ENCODE measurements at places on chromosomes 16 and 17. TPM values are rescaled to one million over a fixed set of nuclear protein-coding genes. Genes with fewer than 3 reads are reported as not detected.
A peak's percentile ranks its signal among the peaks of the same experiment; 100 is the strongest.

FAM20A gene
- total RNA-seq, result 2.5 TPM

TOM1L1 gene
- total RNA-seq, result 88.4 TPM

POLDIP2 gene
- 84.5 TPM for total RNA-seq

RNF112 gene
- 47.0 TPM for total RNA-seq

DNA sequence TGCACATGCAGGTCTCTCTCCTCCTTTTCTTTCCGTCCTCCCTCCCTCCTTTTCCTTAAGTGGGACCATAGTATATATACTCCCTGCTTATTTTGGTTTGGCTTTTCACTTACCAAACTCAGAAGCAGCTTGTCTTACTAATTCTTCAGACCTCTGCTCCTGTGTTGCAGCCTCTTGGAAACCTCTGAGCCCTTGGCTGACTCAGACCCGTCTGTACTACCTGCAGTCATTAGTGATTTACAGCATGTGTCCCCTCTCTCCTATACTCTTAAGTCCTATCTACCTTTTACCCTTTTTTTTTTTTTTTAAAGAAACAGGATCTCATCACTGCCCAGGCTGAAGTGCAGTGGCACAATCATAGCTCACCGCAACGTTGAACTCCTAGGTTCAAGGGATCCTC is 207.0 kb downstream of the STX8 start:
- DNase-seq, result no peak

GRCh38 chr16:3023669-3024478 is at the start of the genes HCFC1R1 and THOC6:
HCFC1R1 (minus strand) TSS chr16:3023942; CDS start chr16:3023941, 1 bp downstream.
THOC6 (plus strand) TSS chr16:3024035; CDS start chr16:3024327, 292 bp downstream.
- peak; percentile 99 for DNase-seq

GRCh38 chr17:964876-965275 is 14.7 kb downstream of the NXN start:
- DNase-seq, result no peak

CPHXL2 gene
- total RNA-seq, result not detected

DNA sequence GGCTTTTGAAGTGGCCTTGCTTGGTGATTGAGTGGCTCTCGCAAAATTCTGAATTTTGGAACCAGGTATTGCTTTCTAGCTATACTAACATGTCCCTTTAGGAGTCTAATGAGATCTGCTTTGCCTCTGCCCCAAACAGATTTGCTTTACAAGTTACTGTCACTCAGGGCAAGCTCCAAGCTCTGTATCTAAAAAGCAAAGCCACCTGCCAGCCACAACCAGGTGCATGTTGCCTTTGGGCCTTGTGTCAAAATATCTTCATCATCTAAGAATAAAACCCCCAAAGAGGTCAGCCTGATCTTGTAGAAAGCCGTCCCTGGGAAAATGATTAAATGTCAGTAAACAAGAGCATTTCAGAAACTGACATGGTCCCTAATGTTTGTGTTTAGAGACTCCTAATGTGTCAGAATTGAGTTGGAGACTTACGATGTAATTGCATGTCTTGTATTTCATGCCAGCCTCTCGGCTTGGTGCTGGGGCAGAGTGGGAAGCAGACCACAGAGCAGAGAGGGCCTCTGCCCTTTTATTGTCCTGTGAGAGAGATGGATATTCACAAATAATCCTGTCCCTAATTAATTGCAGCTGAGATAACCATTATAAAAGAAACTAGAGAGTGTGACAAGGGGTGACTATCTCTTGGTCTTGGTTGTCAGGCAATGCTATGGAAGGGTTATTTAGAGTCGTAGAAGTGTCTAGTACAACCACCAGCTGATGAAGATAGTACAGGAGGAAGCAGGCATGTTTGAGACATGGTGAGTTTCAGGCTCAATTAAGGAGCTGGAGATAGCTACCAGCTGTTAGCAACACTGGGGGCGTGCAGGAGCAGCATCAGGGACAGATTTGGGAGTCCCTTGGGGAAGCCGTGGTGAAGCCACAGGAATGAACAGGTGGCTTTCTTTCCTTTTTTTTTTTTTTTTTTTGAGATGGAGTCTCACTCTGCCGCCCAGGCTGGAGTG is 90.7 kb downstream of the PITPNC1 start:
- DNase-seq, result no peak

GRCh38 chr17:64081802-64082799 is 47.8 kb downstream of the ERN1 start:
- no peak for DNase-seq

IL32 gene
- 582 TPM for total RNA-seq

HAP1 gene
- 0.94 TPM for total RNA-seq

DNA sequence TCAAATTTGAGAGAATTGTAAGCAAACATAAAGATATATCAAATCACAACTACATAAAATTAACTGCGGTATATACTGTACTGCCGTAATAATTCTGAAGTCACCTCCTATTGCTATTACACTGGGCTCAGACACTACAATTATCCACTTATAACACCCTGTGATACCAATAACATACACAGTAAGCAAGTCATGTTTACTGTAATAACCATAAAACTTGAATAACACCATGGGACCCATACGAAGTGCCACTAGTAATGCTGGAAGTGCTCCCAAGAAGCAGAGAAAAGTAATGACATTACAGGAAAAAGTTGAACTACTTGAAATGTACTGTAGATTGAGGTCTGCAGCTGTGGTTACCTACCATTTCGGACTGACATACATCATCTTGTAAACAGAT is 24.0 kb downstream of the CMC2 start:
- DNase-seq, result no peak

PIPOX gene
- not detected for total RNA-seq

KRTAP2-3 gene
- not detected for total RNA-seq

APOH gene
- total RNA-seq, result not detected

- no peak for DNase-seq
Observed at GRCh38 chr16:88526906-88527185, 43.4 kb upstream of the ZC3H18 start.

FOXC2 gene
- total RNA-seq, result 1.5 TPM

- DNase-seq, result peak; percentile 43
Observed at GRCh38 chr16:79093554-79093967, 507.0 kb downstream of the MAF start.

RBBP6 gene
- total RNA-seq, result 67.9 TPM

HOXB1 gene
- total RNA-seq, result not detected

DNA sequence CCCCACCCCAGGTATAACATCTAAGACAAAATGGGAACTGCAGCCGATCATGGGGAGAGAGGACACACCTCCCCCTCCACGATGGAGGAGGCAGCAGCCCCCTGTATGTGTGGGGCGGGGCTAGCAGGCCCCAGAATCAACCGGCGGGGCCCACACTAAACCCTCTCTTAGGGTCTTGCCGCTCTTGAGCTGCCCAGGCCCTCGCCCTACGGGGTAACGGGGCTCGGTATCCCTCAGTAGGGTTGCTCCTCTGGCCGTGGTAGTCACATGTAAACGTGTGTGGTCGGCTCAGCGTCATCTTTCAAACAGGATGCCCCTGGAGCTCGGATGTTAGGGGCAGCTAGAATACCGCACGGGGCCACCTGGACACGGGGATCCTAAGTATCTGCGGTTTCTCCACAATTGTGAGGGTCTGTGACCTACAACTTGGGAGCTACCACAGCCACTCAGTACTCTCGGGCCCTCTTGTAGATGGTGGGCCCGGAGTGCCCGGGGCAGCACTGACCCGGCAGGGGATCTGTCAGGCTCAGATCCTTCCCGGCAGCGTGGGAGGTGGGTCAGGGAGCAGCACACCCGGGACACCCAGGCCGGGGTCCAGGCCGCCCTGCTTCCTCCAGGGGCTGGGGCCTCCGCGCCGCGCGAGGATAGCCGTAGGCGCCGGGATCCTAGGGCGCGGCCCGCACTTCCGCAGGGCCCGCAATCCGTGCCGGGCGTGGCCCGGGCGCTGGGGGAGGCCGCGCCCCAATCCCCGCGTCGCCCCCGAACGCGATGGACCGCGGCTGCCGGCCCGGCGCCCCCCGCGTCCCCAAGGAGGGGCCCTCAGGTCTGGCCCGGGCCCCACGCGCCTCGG is 781 bp downstream of the ARHGDIA start:
- peak; percentile 71 for DNase-seq

- DNase-seq, result no peak
Observed at GRCh38 chr17:71760062-71760720, 360.6 kb upstream of the SOX9 start.

DNA sequence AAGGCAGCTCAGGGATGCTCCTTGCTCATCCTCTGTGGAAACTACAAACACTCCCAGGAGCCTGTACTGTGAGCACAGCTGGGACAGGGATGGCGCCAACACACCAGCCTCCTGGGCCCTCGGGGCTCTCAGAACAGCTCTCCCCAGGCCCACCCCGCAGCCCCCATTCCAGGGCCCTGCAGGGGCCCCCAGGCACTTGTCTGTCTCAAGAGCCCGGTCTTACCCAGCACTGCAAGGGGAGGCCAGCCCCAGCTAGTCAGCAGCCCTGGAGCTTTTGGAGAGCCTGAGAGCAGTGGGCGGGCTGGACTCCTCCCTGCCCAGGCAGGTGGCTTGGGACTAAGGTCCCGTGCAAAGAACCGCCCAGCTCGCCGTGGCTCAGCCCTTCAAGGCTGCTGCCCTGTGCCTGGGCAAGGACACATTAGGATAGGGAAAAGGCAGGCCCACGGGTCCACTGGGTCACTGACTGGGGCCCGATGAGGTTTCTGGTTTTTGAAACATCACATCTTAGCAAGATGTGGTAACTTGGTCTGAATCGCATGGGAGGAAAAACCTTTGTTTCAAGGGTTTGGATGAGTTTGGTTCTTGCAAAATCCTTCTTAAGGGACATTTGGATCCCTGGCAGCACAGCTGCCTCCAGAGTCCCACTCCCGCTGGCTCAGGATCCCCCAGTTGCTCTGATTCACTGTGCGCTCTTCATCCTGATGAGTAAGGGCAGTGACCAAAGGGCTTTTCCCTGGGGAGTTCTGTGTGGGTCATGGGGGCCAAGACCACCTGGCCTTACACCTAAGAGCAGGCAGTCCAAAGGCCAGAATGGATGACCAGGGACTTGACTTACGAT is 2.8 kb downstream of the DNASE1L2 start:
- no peak for DNase-seq

- no peak for DNase-seq
Observed at GRCh38 chr16:86567701-86568581, 1.3 kb downstream of the FOXC2 start.

- no peak for DNase-seq
Observed at GRCh38 chr16:149024-149660, 3.3 kb upstream of the HBZ start.

Measured in Peyer's patch (tissue), 4 donors.